ENCODE measurements at places on chromosomes 1 and 21.
A peak's percentile ranks its signal among the peaks of the same experiment; 100 is the strongest.

DNA sequence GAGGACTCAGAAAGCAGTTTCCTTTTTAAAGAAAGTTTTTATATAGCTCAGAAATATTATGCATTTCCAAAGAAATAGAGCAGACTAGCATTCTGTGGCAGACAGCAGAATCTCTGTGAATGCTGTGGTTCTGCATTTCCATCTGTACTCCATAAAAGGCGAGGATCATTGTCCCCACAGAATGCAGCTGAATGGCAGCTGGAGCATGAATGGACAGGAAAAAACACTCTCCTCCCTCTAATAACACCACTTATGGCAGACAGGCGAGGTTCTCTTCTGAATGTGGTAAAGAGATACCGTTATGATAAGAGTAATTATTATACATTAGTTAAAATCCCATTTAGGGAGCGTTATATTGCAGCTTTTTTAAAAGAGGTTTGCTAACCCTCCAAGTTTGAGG lies 81.4 kb upstream of the WLS start:
- DNase-seq, result no peak

DNA sequence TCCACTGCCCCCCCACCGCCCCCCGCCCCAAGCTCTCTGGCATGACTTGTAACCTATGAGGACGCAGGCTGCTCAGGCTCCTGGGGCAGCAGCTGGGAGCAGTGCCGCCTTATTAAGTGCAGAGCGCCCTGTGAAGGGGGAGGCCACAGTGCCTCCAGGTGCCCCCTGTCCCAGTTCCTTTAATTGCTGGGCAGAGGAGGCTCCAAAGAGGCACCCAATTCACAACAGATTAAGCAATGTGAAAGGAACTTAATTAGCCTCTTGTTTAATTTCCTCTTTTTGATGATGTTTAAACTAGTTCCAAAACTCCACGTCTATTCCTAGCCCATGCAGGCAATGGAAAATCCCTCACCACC lies 3.0 kb downstream of the RXFP4 start:
- no peak for DNase-seq

GRCh38 chr1:212916481-212917133 lies 33.7 kb upstream of the VASH2 start:
- no peak for DNase-seq

- no peak for DNase-seq
Observed at GRCh38 chr1:190906206-190906725, 428.6 kb upstream of the BRINP3 start.

DNA sequence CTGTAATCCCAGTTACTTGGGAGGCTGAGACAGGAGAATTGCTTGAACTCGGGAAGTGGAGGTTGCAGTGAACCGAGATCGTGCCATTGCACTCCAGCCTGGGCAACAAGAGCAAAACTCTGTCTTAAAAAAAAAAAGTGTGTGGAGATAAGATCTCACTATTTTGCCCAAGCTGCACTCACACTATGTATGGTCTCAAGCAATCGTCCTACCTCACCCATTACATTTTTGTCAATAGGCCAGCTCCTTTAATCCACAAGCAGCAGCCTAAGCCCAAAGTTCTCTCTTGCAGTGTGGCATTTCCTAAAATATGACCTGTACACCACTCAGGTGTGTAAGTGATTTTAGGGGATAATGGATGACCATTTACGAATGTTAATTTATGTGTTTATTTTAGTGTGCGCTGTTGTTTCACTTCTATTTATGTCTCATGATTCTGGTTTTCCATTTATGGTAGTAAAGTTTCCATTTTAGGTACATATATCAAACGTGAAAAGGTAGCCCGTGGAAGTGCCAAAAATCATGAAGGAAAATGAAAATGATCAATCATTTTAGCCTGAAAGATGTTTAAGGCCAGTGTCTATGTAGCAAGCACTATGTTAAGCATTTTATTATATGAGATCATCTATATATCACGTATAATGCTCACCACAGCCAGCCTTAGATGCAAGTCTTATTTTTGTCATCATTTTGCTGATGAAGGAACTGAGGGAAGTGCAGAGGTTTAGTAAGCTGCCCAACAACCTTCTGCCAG lies 5.6 kb downstream of the LCK start:
- DNase-seq, result no peak

- DNase-seq, result no peak
Observed at GRCh38 chr1:227926216-227926791, 21.4 kb downstream of the WNT9A start.

DNA sequence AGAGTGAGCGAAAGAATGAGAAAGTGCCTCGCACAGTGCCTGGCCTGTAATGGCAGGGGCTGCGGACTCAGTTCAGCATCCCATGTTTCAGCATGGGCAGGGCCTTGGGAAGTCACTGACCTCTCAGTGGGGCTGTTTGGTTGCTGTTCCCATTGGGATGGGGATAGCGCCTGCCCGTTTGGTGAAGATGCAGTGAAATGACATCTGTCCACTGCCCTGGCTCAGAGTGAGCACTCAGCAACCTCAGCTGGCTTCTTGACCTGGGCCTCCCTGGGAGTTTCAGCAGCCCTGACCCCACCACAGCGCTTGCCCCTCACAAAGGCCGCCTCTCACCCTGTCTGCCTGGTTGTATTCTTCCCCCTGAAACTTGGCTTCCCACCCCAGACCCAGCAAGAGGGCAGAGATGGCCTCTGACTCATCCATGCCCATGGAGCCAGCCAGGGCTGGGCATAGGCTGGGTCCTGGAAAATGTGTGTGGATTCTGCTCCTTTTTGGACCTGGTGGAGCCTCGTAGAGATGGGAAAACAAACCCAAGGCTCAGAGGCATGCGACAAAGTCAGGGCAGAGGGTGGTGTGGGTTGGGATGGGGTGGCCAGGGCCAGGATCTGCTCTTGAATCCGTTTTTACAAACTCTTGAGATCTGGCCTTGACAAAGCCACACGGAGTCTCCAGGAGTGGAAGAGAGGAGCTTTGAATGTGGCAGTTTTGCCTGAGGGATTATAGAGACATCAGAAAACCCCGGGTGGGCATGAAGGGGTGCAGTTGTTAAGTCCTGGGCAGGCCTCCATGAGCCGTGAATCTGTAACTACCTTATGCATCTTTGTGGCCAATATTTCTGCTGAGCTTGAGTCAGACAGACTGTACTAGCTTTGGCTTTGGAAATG lies 1.2 kb downstream of the XKR8 start:
- peak; percentile 23 for DNase-seq
